ENCODE measurements at places on chromosomes 5 and 9.

DNA sequence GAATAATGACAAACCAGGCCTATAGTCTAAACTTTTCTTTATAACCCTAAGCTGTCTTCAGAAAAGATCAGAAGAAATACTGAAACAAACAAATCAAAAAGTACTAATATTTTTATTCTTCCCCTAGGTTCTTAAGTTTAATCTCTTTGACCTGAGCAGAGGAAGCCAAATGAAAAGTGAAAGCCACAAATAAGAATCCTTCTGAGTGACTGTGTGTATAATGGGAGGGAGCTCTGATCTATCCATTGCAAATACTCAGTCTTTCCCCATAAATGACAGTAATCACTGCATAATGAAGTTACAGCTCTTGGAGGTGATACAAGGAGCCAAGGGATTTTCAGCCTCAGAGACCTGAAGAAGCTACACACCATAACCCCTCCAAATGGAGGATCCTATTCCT lies 126.9 kb upstream of the ATP10B start:
- DNase-seq, result no peak

GRCh38 chr9:78294290-78295176 lies 2.4 kb upstream of the PSAT1 start:
- DNase-seq, result no peak

GRCh38 chr9:110298043-110298605 lies 39.5 kb downstream of the TXNDC8 start:
- DNase-seq, result no peak

DNA sequence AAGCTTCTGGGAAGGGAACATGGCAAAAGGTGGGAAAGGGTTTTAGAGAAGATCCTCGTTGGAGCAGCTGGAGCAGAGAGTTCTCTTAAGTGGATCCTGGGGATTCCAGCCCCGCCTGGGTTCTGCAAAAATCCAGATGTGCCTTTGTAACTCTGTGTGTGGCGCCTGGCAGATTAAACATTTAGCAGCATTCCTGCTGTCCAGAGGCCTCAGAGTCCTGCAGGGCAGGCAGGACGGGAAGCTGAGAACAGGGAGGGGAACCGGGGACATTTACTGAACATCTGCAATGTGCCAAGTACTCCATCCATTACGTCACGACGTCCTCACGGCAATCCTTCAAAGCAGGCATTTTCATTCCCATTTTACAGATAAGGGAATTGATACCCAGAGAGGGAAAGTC lies 6.0 kb downstream of the EIF4E1B start:
- DNase-seq, result no peak

DNA sequence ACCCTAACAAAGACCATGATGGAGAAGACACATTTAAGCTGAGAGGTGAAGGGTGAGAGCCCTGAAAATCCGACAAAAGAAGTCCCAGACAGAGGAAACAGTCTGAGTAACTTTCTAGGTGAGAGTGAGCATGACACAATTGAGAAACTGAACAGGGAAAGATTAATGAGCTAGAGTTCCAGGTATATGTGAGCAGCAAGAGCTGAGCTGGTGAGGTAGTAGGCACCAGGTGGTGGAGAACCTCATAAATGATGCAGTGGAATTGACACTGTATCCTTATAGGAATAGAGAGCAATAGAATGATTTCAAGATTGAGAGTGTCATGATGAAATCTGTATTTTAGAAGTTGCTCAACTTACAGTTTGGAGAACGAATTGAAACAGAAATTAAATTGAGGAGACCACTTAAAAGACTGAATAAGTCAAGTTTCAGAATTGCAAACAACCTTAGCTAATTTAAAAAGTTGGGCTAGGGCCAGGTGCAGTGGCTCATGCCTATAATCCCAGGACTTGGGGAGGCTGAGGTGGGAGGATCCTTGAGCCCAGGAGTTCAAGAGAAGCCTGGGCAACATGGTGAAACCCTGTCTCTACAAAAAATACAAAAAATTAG lies 89.8 kb downstream of the NREP start:
- no peak for DNase-seq

GRCh38 chr9:107024193-107024592 lies 161.2 kb downstream of the ZNF462 start:
- DNase-seq, result no peak

GRCh38 chr5:98085593-98085992 lies 687.9 kb upstream of the RGMB start:
- no peak for DNase-seq

- no peak for DNase-seq
Measured at GRCh38 chr5:173473288-173473687, 143.2 kb downstream of the BOD1 start.

GRCh38 chr5:112412346-112412745 lies 6.7 kb downstream of the EPB41L4A start:
- DNase-seq, result no peak

- DNase-seq, result no peak
Measured at GRCh38 chr9:37430841-37431597, 8.5 kb downstream of the GRHPR start.

DNA sequence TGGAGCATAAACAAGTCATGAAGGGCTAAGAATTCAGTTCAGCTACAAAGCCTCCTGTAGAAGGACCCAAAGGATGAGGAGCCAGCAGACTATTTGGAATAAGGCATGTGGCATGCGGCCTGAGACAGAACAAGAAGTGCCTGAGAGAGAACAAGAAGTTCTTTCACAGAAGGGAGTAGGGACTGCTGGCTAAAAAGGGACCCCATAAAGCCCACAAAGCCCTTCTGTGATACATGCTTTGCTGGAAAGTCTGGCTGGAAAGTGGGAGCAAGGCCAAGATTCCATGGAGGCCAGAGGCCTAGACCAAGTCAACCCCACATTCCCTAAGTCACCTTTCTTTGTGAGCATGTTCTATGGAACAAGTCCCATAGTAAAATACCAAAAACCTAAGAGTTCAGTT lies 35.9 kb upstream of the UBAP2 start:
- DNase-seq, result no peak

DNA sequence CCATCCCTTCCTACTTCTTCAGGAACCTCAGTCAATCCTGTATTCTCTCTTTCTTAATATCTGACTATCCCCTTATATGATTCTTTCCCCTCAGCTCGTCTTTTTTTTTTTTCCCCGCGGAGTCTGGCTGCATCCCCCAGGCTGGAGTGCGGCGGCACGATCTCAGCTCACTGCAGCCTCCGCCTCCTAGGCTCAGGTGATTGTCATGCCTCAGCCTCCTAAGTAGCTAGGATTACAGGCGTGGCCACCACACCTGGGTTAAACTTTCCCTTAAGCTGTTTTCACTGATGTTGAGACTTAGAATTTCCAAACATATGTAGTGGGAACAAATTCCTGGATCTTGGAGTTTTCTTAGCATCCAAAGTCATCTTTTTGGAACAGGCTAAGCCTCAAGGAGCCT lies 13.3 kb upstream of the RUSC2 start:
- no peak for DNase-seq

GRCh38 chr9:100072805-100073204 lies 26.0 kb downstream of the ERP44 start:
- no peak for DNase-seq

GRCh38 chr5:177482359-177482795 lies 8.9 kb upstream of the DBN1 start:
- no peak for DNase-seq

DNA sequence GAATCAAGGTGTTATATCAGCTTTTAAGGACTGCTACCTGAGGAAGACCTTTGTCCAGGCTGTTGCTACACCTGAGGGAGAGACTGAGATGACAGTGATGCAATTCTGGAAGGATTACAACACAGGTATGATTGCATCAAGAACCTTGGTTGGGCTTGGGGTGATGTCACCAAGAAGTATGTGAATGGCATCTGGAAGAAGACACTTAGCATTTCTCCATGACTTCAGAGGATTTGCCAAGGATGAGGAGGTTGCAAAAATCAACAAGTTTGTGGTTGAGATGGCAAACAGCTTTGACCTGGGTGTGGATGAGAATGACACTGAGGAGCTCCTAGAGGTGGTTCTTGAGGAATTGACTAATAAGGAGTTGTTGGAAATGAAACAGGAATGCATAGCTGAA lies 67.9 kb upstream of the PANK3 start:
- no peak for DNase-seq

DNA sequence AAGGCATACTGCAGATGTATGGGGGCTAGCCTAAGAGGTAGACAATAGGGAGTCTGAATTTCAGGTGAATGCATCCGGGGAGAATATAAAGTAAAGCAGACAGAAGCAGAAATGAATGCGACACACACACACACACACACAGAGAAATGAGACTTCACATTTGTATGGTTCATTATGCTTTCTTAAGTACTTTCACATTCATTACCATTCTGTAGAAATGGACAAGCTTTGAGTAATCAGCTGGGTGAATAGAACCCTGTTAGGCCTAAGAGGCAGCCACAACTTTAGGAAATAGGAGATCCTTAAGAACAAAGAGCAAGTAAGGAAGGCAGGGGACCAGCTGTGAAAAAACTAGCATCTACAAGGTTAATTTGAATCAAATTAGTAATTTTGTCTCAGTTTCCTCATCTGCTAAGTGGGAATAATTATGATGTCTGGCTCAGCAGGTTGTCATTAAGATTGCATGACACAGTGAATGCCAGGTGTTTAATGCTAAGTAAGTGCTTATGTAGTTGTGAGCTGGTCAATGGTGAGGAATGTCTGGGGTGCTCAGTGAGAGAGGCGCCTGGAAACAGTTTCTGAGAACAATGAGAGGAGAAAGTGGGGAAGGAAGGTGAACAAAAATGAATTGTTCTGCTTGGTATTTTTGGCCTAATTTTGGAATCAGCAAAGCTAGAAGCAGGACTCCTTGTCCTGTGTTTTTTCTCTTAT lies 265.8 kb upstream of the CLINT1 start:
- no peak for DNase-seq

- DNase-seq, result no peak
Measured at GRCh38 chr5:57988813-57989212, 471.1 kb downstream of the PLK2 start.

DNA sequence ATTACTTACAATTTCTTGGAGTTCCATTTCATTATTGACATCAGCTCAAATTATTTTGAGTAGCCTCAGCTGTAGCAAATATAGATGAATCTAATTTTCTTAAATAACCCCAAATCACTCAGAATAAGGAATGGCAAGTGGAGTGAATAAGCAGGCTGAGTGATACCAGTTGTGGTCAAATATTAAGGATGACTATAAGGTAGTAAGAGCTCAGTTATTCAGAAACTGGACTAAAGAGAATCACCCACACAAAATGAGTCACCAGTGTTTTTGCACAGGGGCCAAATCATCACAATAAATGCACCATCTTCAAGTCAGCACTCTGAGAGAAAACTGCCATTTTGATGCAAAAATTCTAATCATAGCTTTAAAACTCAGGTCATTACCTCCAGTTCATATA lies 128.9 kb upstream of the TARS1 start:
- no peak for DNase-seq

DNA sequence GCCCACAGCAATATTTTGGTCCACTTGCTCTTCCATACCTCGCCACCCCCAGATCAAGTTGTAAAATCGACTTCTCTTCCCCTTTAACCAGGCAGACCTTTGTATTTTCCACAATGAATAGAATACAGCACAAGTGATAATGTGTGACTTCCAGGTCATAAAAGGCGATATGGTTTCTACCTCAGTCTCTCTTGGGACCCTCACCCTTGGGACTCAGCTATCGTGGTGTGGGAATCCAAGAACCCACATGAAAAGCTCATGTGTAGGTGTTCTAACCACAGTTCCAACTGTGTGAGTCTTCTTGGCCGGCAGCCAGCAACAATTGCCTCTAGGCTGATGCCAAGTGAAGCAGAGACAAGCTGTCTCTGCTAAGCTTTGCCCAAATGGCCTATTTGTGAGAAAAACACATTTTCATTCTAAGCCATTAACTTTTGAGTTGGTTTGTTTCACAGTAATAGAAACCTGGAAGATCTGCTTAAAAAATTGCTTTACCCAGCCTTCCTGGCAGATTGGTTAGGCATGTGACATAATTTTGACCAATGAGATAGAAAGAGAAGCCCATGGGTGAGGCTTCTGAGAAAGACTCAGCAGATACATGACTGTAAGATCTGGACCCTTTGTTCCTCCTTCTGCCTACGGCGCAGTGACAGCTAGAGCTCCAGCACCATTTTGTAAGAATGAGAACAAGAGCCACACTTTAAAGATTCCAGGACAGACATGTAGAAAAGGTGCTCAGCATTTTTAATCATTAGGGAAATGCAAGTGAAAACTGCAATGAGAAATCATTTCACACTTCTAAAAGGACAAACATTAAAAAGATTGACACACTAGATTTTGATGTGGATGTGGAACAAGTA lies 18.3 kb upstream of the MLLT3 start:
- DNase-seq, result no peak

DNA sequence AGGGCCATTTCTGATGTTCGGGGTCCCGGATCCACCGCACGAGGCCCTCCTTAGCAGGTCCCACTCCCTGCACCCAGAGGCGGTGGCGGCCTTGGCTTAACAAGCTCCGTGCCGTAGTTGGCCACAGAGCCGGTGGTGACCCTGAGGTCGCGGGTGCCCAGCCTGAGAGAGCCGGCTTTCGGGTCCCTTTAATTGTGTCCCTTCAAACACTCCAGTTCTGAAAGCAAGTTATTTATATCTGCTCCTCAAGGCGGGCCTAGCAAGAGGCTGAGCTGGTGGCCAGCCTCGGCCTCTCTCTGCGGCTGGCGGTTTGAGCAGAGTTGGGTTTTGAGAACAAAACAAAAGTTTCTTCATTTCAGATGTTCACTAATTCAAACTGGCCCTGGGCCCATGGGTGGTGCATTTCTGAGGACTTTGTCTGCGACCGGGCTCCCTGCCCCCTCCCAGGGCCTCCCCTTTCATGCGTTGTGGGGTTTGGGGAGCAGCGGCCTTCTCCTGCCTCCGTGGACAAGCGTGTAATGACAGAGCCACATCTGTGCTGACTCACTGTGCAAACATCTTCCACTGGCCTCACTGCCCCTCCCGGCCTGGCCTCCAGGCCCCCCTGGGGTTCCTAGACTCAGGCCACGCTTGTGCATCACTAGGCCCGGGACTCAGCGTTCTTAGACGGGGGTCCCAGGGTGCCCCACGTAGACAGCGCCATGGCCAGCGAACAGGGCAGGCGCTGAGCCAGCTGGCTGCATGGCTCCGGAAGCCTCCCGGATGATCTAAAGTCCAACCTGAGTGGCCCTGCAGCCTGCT lies 49.4 kb upstream of the COL5A1 start:
- no peak for DNase-seq

DNA sequence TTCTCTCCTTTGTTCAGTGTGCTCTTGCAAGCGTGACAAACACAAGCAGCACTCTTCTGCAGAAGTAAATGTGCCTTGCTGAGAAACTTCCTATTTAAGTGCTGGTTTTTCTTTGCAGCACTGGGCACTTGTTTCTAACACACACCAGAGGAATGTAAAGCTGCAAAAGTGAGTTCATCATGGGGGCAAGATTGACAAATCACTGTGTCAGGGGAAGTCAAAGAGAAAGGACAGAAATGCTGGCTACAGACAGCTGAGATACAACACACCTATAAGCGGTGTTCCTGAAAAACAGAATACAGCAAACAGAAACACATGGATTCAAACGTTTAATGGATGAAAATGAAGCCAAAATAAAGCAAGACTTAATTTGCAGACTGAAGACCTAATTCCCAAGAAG lies 19.6 kb downstream of the ROR2 start:
- DNase-seq, result no peak

GRCh38 chr5:124309241-124309980 lies 437.0 kb downstream of the ZNF608 start:
- DNase-seq, result no peak

GRCh38 chr5:172123269-172123692 lies 64.7 kb downstream of the STK10 start:
- peak; percentile 34 for DNase-seq

Data from natural killer cell treated with Interleukin-12 subunit alpha and Interleukin-12 subunit beta and Interleukin-15 and Interleukin-18, amount 100 ng/mL, for 72 hours (primary cell).